ENCODE measurements at places on chromosomes 7 and 10.
A peak's percentile ranks its signal among the peaks of the same experiment; 100 is the strongest.

DNA sequence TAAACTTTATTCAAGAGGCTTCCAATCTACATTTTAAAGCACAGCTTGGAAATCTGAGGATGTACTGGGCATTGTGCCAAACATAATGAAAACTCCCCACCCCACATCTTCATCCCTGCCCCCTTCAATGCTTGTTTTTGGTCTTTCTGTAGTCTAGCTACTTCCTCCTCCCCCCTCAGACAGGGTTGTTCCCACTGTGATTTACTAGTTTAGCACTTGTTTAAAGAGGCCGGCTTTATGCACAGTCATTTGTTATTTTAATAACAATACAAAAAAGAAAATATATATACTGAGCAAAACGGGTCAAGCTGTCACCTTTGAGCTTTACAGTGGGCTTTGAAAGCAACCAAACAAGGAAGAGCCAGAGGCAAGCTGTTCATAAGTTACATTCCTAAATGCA lies 132.6 kb downstream of the CHRM2 start:
- DNase-seq, result no peak

- DNase-seq, result no peak
These were observed 22.8 kb downstream of the FRMPD2 start for GRCh38 chr10:48251525-48252353.

DNA sequence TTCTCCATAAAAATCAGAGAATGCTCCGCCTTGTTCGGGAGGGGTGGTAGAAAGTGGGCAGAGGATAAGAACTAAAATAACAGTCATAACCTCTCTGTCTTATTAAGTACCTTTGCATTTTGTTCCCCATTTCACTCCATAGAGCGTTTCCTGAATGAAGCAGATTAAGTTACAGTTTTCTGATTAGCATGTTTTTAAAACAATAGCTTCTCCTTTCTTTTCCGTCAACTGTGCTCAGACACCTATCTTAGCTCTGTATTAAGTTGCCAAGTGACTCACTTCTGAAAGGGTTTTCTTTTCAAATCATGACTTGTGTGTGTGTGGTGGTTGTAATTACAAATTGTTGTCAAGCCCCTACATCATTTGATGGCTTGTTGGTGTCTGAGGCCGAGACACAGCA lies 1.4 kb downstream of the HABP2 start:
- no peak for DNase-seq

DNA sequence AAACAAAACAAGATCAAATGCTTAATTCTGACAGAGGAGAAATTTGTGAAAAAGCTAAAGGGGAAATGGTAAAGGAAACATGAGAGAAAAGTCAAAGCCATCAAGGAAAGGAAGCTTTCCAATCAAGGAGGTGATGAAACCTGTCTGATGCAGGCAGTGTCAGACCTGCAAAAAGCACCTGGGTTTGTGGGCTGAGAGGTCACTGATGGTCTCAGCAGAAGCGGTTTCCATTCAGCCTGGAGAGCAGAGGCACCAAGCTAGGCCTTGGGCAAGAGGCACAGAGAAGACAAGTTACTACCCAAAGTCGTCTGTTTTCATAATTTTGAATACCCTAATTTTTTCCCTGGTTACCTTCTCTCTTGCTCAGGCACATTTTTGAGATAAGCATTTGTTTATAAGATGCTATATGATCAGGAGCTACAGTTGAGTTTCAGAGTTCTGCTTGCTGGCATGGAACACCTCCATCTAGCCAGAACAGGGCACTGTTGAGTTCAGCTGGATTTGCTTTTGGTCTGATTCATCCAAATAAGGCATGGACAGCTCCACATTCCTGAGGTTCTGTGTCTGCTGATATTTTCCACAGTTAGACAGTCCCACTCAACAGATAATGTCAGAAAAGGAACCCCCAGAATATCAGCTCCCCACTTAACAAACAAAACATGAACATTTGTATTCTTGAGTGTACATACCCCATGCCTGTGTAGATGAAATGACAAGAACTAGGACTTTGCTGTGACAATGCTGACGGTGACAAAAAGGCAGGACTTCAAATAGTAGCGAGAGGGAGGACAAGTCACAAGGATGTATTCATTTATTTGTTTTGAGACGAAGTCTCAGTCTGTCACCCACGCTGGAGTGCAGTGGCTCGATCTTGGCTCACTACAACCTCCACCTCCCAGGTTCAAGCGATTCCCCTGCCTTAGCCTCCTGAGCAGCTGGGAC lies 4.9 kb upstream of the PPIA start:
- no peak for DNase-seq

- DNase-seq, result no peak
These were observed 18.2 kb upstream of the GDI2 start for GRCh38 chr10:5831446-5831782.

- DNase-seq, result no peak
These were observed 52.0 kb downstream of the PANK1 start for GRCh38 chr10:89593043-89593442.

DNA sequence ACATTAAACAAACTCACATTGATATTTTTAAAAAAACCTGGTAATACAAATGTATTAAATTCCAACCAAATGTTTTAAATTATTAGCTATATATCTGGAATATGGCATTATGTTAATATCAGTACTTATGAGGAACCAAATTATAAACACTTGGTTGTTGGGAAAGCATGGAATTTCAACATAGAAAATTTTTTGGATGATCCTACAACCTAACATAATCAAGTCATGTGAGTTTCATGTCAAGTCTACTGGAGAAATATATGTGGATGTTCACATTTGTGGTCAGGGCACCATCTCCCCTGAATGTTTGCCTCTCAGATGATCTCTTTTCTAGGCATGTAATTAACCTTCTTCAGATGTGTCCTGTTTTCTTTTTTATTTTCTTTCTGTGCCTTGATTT lies 5.2 kb upstream of the POT1 start:
- no peak for DNase-seq

GRCh38 chr7:115145512-115145911 lies 223.6 kb downstream of the MDFIC start:
- DNase-seq, result peak; percentile 52

- DNase-seq, result no peak
These were observed 40.3 kb upstream of the GNAT3 start for GRCh38 chr7:80552031-80552694.

DNA sequence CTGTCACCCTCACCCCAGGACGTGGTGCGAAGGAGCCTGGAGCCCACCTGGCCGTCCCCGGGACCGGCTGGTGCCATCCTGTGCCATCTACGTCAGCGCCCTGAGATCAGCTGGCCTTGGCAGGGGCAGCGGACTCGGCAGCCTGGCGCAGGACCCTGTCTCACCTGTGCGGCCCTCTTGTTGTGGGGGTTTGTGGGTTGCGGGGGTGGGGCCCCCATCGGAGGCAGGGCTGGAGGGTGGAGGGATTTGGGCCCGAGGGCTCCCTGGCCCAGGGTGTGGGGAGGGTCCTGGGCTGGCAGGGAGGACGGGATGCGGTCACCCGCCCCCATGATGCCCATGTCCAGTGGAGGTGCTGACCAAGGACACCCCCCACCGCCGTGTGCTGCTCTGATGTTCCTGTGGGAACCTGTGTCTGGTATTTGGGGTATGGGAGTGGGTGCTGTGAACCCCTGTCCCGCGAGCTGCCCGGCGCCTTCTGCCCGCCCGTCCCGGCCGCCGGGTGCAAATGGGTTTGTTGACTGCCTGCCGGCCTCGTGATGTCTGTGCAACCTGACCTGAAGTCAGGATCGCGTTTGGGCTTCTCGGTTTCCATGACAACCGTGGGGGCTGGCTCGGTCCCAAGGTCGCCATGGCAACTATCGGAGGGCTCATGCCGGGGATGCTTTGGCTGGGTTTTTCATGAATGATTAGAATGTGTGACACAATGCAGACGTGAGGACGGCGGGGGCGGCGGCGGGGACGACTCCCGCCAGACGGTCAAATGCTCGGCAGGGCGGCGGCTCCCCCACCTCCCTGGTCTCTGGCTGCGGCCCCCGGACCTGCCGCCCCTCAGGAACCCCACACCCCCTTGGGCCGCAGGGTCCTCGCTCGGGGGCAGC lies 7.3 kb downstream of the MAFK start:
- no peak for DNase-seq

DNA sequence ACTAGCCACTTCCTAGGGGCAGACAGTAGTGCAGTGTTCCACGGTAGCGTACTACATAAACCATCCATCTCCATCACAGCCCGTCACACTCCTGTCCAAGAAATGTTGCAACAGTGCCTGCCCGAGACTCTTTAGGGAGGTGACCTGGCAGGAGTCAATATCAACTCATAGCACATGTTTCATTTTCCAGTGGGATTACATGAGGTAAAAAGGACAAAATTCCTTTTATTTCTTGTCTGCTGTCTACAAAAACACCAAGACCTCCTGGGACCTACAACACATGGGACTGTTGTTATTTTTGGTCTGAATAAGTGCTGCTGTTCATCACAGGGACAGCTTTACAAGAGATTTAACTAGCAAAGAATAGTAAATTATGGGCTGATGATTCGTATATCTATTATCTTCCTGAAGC lies 99.9 kb downstream of the MPP7 start:
- no peak for DNase-seq

DNA sequence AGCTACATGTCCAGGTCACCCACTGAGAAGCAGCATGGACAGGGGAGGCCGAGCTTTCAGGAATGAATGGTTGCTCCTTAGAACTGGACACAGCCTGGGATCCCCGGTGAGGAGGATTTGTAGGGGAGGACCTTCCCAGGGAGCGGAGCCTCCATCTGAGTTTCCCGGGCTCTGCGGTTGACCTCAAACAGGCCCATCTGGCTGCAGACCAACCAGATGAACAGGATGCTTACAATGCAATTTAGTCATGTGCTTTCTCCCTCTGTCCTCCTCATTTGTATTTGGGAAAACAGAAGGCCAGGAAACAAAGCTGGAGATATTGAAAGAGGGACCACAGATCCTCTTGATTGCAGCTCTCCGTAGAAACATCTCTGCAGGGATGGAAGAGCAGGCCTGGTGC lies 104.8 kb downstream of the EMX2 start:
- DNase-seq, result no peak

- DNase-seq, result no peak
These were observed 166.2 kb downstream of the PKD1L1 start for GRCh38 chr7:47782022-47782421.

DNA sequence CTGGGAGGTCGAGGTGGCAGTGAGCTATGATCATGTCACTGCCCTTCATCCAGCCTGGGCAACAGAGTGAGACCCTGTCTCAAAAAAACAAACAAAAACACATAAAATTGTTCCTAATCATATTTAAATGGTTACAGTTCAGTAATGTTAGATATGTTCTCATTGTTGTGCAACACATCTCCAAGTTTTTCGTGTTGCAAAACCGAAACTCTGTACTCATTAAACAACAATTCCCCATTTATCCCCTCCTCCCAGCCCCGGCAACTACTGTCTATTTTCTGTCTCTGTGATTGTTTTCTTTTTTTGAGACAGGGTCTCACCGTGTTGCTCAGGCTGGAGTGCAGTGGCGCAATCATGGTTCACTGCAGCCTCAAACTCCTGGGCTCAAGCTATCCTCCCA lies 16.1 kb upstream of the PRXL2A start:
- DNase-seq, result no peak

DNA sequence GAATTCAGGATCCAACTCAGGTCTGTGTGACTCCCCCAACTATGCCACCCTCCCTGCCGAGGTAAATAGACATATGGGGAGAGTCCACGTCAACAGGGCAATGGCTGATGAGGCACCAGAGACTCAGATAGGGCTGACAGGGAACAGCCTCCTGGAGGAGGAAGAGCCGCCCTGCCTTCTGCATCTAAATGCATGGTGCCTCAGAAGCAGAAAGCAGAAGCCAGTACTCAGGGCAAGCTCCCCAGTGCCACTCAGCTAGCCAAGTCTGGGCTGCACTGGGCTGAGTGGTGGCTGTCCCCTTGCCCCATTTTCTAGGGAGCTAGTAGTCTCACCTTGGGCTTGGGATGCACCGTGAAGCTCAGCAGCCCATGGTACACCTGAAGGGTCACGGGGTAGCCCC lies 11.0 kb downstream of the RRP12 start:
- DNase-seq, result no peak

GRCh38 chr10:97090644-97091043 lies 95.1 kb downstream of the SLIT1 start:
- DNase-seq, result no peak

DNA sequence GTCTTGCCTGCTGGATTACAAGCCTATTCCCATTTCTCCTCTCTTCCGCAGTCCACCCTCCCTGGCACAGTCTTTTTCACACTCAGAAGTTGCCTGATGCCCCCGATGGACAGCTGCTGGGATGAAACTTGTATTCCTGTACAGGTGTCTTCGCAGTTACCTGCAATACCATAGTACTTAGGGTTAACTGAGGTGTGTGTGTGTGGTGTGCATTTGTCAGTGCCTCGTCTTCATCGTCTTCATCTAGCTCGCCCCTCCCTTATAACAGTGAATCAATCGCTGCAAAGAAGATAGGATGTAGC lies 11.0 kb downstream of the NXPH1 start:
- DNase-seq, result no peak

- no peak for DNase-seq
These were observed 134.5 kb downstream of the WNT2 start for GRCh38 chr7:117188376-117188775.

GRCh38 chr10:16792675-16793074 lies 24.5 kb downstream of the RSU1 start:
- DNase-seq, result no peak

- DNase-seq, result no peak
These were observed 117.7 kb upstream of the KIAA1217 start for GRCh38 chr10:24091256-24091655.

DNA sequence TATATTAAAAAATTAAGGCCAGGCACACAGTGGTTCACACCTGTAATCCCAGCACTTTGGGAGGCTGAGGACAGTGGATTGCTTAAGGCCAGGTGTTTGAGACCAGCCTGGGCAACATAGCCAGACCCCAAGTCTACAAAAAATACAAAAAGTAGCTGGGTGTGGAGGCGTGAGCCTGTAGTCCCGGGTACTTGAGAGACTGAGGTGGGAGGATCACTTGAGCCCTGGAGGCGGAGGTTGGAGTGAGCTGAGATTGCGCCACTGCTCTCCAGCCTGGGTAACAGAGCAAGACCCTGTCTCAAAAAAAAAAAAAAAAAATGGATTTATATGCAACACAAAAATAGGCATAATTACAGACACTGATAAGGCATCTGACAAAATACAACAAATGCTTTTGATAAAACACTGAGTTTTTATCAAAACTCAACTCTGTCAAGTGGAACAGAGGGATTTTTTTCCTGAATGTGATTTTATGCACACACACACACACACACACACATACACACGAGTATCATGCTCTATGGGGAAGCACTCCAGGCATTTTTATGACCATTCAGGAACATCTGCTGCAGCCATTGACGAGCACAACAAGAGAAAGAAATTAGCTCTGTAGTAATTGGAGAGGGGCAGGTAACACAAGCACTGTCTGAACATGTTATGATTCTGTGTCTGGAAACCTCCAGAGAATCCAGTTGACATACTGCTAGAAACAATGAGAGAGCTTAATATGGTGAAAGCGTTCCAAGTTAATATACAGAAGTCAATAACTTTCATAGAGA lies 193.1 kb downstream of the WDR37 start:
- DNase-seq, result no peak

DNA sequence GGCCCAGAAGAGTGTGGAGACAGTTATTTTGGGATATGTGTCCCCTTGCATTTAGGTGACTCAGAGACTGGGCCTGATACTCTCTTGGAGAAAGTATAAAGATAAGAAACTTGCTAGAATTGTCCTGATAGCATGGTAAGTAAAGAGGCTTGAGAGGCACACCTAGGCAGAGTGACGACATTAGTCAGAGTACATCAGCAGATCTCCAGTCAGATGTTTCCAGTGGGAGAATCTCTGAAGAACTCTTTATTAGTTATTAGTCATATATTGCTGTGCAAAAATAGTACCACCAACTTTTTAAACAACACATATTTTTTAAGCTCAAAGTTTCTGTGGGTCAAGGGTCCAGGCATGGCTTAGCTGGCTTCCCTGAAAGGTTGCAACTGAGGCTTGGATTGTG lies 182.6 kb downstream of the NEBL start:
- no peak for DNase-seq

Measured in activated CD4-positive, alpha-beta T cell treated with anti-CD3 and anti-CD28 coated beads, Interleukin-2, Interleukin-4, amounts not matched to agents 100 ng/mL and 50 ng/mL, durations not matched to agents 16 hours and 8 hours (primary cell).